ENCODE measurements at places on chromosomes 11 and 22.

- no peak for DNase-seq
Measured at GRCh38 chr11:104036588-104036987, at the start of gene DDI1. Gene DDI1 (plus strand): TSS chr11:104036640. CDS start chr11:104036823, 183 bp downstream.

DNA sequence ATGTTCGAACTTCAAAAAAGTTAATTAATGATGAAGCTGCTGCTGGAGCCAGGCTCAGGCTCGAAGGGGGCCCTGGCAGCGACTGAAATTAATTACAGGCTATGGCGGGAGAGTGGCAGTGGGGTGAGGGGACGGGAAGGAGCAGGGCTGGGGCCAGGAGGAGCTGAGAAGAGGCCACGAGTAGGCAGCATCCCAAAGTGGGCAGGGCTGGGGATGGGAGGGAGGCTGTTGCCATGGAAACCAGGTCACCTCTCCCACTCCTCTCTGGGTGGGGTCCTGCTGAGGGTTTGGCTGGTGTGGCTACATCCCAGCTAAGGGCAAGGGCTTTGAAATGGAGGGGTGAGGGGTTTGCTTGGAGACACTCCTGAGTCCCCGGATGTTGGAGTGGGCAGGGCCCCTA lies 23.9 kb downstream of the CACNA1I start:
- DNase-seq, result no peak

DNA sequence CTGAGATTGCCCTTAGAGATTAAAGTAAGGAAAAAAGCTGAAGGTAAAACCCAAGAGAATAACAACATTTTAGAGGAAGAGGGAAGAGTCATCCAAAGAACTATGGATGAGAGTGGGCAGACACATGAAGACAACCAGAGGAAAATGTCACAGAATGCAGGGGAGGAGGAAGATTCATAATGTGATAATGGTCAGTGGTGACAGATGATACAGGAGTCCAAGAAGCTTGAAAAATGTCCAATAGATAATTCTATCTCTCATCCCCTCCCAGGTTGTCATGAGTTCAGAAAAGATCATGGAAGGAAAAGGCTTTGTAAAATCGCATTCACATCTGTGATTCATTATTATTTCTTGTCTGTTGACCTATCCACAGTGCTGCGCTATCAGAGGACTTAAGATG lies 282.3 kb upstream of the CCDC90B start:
- no peak for DNase-seq

DNA sequence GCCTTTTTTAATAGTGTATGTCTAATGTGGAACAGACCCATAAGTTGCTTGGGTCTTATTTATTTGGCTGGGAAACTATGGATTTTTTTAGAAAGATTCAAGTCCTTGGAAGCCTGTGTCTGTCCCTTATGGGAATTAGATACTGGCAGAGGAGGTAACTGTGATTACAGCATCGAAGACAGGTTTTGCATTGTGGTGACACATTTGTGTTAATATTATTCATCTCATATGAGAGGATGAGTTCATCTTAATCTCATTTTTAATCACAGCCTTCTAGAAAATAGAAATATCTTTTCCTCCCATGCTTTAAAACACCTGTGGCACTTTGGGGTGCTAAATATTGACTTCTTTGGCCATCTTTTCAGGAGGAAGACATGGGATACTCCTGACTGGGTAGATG lies 9.2 kb downstream of the TAB1 start:
- no peak for DNase-seq

GRCh38 chr22:42443240-42444076 lies 11.3 kb upstream of the NFAM1 start:
- no peak for DNase-seq

DNA sequence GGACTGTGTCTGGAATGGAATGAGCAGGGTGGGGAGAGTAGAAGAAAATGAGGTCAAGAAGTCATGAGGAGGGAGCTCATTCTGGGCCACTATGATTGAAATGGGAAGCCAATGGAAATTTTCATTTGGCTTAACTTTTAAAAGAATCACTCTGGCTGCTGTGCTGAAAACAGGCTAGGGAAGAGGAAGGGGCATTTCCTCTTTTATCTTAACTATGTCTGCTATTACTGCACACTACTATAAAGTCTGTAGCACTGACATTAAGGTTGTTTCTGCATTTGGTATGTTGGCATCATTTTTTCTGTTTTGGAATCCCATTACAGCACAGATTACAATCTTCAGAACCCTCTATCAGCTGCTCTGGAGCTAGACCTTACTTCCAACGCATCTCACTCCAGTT lies 8.2 kb downstream of the PATL1 start:
- DNase-seq, result no peak

DNA sequence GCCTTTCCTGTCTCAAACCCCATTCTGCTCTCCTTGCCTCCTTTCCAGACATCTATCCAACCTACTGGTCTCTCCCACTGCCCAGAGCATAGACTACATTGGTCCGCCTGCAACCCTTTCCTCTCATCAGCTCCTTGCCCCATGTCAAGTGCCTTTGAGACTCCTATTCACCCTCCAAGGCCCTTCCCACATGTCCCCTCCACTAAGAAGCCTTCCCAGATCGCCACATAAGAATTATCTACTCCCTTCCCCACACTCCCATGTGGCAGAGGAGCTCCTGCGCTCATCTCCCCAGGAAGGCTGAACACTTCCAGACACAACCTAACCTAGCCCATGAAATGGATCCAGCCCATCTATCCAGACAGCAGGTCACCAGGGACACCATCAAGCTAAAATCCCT lies 10.3 kb downstream of the C1QTNF6 start:
- no peak for DNase-seq

DNA sequence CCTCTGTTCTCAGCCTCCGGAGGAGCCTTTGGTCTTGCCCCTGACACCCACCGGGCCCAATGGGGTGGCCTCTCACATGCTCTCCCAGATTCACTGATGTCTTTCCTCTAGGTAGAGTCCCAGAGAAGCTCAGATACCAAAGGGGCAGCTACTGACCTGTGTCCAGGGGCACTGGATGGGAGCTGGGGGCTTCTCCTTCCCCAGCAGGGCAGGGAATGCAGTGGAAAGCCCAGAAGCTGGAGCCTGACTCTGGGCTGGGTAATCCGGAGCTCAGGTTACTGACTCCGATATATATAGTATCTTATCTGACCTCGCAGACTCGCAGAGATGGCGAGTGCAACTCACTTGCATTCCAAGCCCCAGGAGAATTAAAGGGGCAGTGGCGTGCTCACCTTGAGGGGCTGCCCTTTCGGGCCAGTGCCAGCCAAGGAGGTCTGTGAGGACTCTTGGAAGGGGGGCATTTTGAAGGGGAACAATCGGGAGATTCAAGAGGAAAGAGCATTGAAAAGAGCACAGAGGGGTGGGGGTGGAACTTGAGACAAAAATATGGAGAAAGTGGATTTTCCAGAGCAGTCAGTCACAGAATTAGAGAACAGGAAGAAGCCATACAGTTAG lies 2.5 kb downstream of the USP2 start:
- DNase-seq, result no peak

GRCh38 chr11:114036147-114036811 lies 23.2 kb upstream of the ZBTB16 start:
- DNase-seq, result no peak

DNA sequence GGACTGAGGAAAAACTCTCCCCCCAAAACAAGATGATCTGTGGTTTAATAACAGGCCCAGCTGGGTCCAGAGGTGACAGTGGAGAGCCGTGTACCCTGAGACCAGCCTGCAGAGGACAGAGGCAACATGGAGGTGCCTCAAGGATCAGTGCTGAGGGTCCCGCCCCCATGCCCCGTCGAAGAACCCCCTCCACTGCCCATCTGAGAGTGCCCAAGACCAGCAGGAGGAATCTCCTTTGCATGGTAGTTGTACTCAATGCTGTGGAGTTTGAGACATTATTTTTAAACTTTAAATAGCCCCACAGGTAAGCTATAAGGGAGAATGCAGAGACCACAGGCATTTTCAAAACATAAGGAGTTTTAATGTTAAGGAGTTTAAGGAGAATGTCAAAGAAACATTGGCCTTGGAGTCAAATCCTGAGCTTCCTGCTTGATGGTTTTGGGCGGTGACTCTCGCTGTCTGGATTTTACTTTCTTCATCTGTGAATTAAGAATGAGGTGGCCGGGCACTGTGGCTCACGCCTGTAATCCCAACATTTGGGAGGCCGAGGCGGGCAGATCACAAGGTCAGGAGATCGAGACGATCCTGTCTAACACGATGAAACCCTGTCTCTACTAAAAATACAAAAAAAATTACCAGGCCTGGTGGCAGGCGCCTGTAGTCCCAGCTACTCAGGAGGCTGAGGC lies 6.8 kb downstream of the APOL1 start:
- DNase-seq, result no peak

DNA sequence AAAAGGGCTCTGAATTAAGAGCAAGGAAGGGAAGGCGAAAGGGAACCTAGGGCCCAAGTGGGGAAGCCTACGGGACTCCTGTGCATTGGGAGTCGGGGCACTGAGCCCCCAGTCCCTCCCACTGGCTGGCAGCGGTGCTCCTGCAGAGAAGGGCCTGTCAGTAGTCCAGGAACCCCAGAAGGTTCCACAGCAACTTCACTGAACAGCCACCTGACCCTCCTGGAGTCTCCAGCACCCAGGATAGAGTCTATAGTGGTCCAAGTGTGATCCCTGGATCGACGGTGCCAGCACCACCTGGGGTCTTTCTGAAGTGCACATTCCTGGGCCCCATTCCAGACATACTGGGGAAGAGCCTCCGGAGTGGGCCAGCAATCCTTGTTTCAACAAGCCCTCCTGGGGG lies 100.0 kb upstream of the B3GAT1 start:
- DNase-seq, result no peak

DNA sequence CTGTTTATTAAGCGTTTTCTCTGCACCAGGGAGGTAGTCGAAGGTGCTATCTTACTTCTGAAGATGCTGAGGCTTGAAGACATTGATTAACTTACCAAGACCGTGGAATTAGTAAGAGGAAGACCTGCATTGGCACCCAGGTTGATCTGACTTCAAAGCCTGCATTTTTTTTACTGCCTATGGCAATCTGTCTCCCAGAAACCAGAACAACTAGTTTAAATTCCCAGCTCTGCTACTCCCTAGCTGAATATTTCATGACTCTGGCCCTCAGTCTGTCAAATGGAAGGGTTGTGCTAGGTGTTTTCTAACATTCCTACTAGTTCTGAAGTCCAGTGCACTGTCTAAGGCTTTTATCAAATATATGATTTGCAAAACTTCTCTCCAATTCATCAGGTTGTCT lies 52.0 kb upstream of the GRAMD1B start:
- no peak for DNase-seq

GRCh38 chr11:78213526-78214330 lies 25.0 kb downstream of the USP35 start:
- no peak for DNase-seq

- peak; percentile 49 for DNase-seq
Measured at GRCh38 chr11:127000291-127000968, at the start of gene KIRREL3. Gene KIRREL3 (minus strand): TSS chr11:127000770.

- no peak for DNase-seq
Measured at GRCh38 chr11:124915541-124916369, 3.3 kb upstream of the HEPN1 start.

- no peak for DNase-seq
Measured at GRCh38 chr22:28989484-28989883, 72.1 kb downstream of the C22orf31 start.

DNA sequence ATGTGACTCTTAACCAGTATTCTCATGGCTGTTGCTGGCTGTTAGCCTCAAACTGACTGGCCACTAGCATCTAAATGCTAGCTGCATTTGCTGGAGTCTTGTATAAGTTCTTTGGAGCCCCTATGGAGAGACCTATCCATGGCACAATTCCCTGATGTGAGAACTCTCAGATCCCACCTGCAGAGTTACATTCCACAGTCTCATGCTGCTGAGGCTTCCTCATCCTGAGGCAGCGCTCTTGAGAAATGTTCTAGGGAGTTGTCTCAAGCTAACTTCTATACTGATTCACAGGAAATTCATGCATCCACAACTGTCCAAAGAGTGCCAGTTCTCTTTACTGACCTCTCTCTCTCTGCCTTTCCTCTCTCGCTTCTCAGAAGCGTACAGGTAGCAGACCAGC lies 218.0 kb upstream of the PITPNB start:
- no peak for DNase-seq

- DNase-seq, result no peak
Measured at GRCh38 chr11:132045107-132045506, 674.7 kb downstream of the NTM start.

DNA sequence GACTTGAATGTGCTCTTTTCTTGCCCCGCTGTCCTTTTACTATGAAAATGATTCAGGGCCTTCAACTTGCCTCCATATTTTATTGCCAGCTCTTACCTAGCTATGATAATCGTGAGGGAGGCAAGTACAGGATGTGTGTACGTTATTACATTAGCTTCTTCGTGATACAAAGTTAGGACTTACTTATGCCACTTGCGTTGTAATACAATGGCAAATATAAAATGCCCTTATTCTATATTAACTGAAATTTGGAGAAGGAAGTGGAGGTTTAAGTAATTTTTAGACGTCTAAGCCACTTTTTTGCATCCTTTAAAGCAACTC lies 10.8 kb upstream of the CCT8L2 start:
- DNase-seq, result no peak

- DNase-seq, result no peak
Measured at GRCh38 chr22:50452649-50453048, 22.2 kb downstream of the SBF1 start.

DNA sequence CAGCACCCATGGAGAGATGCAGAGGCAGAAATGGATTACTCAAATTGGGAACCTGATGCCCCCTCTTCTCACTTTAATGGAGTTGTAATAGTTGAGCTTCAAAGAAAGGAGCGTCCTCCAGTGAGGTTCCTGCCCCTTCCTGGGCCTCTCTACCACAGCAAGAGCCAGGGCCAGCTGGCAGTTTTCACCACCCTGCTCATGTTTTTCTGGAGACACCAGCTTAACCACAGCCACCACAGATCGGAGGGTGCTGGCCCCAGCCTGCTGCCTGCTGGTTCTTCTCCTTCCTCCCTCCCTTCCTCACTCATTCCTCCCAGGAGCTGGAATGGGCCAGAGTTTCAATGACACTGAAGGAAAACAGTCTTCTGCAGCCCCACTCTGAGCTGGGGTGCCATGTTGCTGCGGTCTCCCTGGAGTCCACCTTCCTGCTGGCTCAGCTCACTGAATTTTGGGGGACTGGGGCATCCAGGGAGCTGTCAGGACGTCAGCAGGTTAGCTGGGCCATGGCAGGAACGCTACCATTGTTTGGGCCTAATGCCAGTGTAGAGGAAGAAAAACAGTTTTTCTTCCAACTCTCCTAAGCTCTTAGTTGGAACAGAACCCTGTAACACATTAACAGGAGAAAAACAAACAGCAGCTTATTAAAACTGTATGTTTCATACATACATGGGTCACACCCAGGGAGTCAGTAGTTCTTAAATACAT lies 57.7 kb downstream of the TRAF6 start:
- no peak for DNase-seq

- DNase-seq, result no peak
Measured at GRCh38 chr11:126990716-126991480, 9.7 kb downstream of the KIRREL3 start.

All from amniotic stem cell (primary cell).